ENCODE measurements at places on chromosomes 5 and 9.

DNA sequence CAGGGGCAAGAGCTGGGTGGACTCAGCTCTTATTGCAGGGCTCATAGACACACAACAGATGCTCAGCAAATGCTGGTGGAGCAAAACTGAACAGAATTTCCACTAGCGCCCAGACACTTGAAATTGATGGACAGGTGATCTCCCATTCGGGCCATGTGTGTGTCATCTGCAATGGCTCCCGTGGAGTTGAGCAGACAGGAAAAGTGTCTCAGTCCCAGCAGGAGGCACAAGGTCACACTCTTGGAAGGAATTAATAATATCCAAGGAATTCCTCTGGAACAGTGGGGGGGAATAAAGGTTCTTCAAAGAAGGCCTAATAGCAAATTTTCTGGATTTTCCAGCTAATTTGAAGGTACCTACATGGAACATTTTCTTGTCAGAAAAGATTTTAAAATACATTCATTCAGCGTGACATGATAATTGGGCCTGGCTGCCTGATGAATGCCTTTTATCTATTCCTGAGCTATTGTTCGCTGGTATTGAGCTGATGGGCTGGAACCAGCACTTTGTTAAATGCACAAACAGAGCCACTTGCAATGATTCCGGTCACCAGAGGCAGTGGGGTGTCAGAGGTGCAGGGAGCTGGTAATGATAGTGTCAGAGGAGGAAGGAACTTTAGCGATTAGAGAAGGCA lies 31.5 kb upstream of the ALDH1B1 start:
- no peak for DNase-seq

DNA sequence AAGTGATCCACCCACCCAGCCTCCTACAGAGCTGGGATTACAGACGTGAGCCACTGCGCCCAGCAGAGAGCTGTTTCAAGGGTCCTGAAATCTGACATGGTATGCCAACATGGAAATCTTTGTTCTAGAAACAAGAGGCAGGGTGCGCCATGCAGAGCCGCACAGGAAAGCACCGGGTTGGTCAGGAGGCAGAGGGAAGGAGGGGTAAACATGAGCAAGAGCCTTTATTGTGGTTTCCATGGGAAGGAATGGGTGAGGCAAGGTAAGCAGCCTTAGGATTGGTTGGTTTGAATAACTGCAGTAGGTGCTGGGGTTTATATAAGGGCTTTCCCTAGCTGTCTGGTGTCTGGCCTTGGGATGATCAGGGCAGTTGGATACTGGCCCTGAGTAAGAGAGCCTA lies 5.5 kb upstream of the EXOSC2 start:
- DNase-seq, result no peak

GRCh38 chr5:132807163-132807838 lies 5.8 kb upstream of the SOWAHA start:
- no peak for DNase-seq

DNA sequence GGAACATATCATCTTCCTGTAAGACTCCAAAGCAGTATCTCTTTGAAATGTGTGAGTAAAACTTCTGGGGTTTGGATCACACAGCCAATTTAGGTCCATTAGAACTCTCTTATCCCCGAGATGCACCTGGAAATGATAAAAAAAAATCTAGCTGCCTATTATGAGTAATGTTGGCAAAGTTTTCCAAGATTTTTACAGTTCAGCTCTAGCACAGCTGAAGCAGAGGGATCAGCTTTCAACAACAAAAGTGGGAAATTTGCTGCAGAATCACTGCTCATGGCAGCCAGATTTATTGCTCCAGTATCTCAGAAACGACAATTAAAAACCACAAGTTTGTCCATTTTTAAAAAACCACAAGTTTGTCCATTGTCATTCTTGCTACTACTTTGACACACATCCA lies 292.2 kb downstream of the IRX2 start:
- no peak for DNase-seq

- DNase-seq, result no peak
Observed at GRCh38 chr5:159825551-159826051, 90.7 kb upstream of the ADRA1B start.

GRCh38 chr5:98414938-98415337 lies 358.5 kb upstream of the RGMB start:
- DNase-seq, result no peak

GRCh38 chr5:149166591-149167100 lies 25.4 kb downstream of the ABLIM3 start:
- no peak for DNase-seq

DNA sequence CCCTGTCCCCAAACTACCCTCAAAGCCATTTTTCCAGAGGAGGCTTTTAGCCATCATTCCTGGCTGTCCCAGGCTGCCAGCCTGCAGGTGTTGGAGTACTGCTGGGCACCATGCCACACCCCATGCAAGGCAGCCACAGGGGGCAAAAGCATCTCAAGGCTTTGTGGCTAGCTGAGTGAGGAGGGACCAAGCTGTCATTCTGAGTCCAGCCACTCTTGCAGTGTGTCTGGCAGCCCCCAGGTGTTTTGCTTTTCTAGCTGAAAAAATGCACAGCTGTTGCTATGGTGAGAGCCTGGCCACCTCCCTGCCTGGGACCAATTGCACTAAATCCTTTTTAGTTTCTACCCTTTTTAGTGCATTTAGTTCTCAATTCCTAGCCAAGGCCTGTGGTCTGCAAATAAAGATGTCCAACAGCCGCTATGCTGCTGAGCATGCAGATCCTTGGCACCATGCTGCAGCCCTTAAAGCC lies 50.4 kb upstream of the PTGS1 start:
- DNase-seq, result peak; percentile 48

DNA sequence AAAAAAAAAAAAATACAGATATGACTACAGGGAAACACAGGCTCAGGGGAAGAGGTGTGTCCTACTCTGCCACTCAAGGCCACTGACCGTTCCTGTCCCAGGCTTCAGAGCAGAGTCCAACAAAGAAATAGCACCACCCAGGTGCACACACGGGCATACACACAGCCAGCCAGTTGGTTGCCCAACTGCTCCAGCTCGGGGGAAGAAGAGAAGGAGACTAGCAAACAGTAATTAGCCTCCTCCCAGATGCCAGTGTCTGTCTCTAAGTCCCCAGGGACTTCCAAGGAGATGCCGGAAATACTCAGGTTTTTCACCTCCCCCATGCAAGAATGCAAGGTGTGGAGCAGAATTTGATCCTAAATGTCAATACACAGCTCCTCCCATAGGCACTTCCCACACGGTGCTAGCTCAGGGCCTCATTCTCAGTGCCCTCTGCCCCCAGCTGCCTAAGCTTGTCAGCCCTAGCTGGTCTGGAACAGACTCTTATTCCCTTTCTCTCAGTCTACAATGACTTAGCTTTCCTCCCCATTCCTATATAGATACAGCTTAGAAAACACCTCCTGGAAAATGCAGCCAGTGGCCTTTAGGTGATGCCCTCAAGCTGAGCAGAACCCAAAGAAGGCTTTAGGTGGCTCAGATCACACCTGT lies 1.7 kb downstream of the MYORG start:
- DNase-seq, result peak; percentile 26

Data from NCI-H2081 (cell line).